ENCODE measurements at places on chromosomes 5 and 9.

DNA sequence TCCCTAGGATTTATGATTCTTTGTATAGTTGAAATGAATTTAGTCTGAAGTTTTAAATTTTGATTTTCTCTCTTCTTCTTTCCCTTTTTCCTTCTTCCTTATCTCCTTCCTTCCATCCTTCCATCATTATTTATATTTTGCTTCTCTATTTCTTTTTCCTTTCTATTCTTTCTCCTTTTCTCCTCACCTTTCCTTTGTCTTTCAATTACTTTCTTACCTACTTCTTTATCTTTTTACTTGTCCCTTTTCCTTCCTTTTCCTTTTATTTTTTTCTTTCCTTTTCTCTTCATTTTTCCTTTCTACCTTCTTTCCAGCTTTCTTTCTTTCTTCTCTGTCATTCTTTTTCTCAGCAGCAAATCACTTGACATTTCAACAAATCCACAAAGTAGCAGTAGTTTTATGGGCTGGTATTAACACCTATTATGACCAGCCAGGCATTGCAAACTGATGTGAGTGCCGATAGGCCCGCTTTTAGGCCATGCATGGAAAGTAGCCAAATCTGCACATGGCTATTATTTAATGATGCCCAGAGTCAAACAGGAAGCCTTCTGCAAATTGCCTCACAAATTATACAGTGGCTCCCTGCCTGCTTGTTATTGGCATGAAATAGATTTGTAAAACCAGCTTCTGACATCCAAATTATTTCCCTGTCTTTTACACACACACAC is 37.1 kb upstream of the NR3C1 start:
- no peak for DNase-seq

GRCh38 chr9:89765211-89765946 is 160.6 kb downstream of the GADD45G start:
- DNase-seq, result no peak

- no peak for DNase-seq
These were observed 39.8 kb upstream of the PCSK5 start for GRCh38 chr9:75850459-75851200.

DNA sequence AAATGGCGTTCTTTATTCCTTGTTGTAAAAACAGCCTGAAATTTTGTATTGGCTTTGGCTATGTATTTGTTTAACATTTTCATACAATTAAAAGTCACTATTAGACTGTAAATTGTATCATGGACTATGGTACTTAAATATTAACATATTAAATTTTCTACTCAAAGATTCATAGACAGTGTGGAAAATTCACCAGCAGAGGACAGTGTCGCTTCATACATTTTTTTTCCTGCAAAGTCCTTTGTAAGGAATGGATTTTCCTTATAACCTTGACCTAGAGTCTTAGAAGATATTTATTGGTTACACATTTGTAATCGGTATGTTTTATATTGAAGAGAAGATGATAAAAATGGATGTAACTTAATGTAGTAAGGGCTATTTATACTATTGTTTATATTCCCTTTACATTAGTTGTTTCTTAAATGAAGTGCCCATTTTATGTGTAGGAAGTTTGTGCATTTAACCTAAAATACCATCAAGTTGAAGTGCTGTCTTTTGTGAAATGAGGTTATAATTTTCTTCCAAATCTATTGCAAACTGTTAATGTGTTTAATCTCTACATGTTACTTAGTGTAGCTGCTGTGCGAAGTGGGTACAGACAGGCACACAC is 150.1 kb downstream of the KDM4C start:
- peak; percentile 68 for DNase-seq

DNA sequence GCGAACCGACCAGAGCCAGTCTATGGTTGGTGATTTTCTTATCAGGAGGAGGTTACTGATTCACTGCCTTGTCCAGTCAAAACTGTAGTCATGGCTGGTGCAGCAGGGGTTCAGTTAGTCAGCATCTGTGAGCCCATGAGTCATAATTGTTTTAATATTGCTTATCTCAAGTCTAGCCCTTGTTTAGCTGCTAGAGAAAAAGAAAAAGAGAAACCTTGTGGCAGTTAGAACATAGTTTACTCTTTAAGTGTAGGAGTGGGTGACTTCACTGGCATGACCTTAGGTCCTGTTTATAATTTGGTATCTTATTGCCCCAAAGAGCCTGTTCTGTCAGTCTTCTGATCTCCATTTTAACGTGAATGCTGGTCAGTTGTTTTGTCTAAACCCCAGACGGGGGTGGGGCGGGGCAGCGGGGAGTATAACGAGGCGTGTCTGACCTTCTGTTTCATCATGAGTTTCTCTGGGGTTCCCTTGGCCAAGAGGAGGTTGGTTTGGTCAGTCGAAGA is 76.9 kb upstream of the NFIL3 start:
- no peak for DNase-seq

- no peak for DNase-seq
These were observed 30.0 kb downstream of the ARHGEF37 start for GRCh38 chr5:149611326-149611725.

DNA sequence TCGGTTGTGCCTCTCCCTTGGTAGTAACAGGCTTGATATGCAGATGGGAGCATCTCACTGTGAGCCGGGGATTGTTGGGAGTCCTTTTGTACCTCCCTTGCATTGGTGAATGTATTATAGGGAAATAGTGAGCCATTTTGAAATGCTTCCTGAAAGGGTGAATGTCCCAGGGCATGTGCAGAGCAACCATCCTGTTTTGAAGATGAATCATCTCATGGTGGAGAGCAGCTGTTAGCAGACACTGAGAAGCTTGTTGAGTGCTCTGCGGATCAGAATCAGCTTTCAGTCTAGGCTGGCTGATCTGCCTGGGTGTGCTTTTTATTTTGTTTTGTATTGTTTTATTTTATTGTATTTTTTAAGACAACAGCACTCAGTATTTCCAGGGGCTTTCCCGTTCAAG is 29.7 kb downstream of the SLC36A1 start:
- DNase-seq, result no peak

GRCh38 chr5:35618781-35619180 is 1.1 kb downstream of the SPEF2 start:
- no peak for DNase-seq

GRCh38 chr5:65961633-65962032 is 35.3 kb downstream of the ERBIN start:
- no peak for DNase-seq

DNA sequence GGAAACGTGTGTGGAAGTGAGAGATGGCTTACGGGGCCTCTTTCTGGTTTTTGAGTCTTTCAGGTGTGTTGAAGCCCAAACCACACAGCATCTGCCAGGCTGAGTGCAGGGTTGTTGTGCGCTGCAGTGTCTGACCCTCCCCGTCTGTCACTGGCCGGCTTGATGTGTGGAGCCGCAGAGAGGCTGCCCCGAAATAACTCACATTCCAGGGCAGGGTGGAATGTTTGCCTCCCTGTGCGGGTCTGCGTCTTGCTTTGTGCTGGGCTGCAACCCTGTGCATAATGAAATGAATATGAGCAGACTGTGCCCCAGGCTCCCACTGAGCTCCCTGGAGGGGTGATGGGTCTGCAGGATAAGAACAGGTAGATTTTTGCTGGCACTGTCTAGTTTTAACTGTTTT is 9.9 kb upstream of the PLEKHG4B start:
- DNase-seq, result no peak

GRCh38 chr5:81180780-81181460 is 52.2 kb upstream of the CKMT2 start:
- no peak for DNase-seq

- DNase-seq, result no peak
These were observed 3.1 kb upstream of the HRH2 start for GRCh38 chr5:175654807-175655206.

Data from NCI-H446 (cell line).